AG04449 (cell line): ENCODE measurements at places on chromosomes 2 and 18.

- no peak for DNase-seq
Observed at GRCh38 chr2:105181282-105181681, 60.3 kb upstream of the GPR45 start.

GRCh38 chr2:65403529-65403915 is 28.9 kb downstream of the SPRED2 start:
- no peak for DNase-seq

DNA sequence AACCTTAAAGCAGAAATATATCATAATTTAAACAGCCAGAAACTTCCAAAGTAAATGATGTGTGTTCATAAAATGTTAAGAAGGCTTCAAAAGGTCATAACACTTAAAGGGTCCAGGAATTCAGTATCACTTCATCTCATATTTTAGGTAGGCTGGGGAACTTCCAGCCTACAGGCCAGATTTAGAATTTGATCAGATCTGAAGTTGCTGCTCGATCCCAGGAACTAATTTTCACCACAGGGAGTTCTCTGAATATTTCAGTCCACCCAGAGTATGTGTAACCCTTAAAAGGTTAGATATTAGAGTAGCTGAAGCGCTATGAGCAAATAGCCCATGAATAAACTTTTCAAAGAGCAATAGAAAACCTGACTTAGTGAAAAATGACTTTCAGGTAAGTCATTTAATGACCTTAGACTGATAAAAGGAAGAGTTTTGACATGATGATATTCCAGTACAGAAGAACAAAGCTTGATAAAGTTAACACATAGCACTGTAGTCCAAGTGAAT is 1.7 kb downstream of the WIPF1 start:
- no peak for DNase-seq

DNA sequence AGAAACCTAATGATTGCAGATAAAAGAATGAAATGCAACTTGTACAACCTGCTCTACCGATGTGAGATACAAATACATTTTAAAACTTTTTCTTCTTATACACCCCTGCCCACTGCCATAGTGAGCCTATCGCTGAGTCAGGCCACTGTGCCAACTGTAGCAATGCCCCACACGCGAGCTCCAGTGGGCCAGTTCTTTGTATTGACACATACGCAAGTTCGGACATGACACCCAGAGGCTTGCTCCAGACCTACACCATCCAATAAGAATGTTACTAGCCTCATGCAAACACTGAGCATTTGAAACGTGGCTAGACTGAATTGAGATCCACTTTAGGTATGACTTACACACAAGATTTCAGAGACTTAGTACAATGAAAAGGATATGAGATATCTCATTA is 340.1 kb downstream of the ARHGAP15 start:
- no peak for DNase-seq

GRCh38 chr2:225400546-225401400 is 1.3 kb downstream of the NYAP2 start:
- DNase-seq: no peak

GRCh38 chr18:2910261-2910660 is 63.5 kb downstream of the EMILIN2 start:
- DNase-seq: no peak
